ENCODE measurements at places on chromosomes 7 and 10.
A peak's percentile ranks its signal among the peaks of the same experiment; 100 is the strongest.

GRCh38 chr10:70655316-70655715 is 17.0 kb upstream of the ADAMTS14 start:
- no peak for DNase-seq

DNA sequence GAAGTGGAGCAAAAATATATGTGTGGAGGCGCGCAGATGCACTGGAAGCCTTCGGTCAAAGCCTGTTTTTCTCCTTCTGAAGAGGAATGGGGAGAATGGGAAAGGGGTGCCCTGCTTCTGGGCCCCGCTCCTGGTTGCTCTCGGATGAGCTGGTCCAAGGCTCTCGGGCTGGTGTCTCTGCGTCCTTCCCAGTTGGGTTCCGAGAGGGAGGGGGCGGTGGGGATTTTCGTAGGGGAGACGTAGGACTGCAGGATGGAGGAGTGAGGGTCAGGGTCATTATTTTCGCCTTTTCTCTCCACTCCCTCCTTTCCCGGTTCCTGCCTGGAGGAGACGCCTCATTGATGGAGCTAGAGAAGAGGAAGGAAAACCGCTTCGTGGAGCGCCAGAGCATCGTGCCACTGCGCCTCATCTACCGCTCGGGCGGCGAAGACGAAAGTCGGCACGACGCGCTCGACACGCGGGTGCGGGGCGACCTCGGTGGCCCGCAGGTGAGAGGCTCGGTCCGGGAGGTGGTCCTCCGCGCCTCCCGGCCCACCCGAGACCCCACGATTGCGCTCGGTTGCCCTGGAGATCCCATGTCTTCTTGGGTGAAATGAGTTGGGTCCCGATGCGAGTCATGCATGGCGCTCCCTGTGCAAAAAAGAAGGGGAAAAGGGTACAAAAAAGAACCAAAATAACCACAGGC is 790 bp downstream of the ADAM22 start:
- DNase-seq: peak; percentile 2

GRCh38 chr7:99099499-99100077 is 44.3 kb downstream of the SMURF1 start:
- DNase-seq: no peak

- peak; percentile 83 for DNase-seq
These were observed 8.0 kb downstream of the KLF6 start for GRCh38 chr10:3776796-3777571.

- no peak for DNase-seq
These were observed 217.6 kb upstream of the TCF7L2 start for GRCh38 chr10:112732277-112732921.

DNA sequence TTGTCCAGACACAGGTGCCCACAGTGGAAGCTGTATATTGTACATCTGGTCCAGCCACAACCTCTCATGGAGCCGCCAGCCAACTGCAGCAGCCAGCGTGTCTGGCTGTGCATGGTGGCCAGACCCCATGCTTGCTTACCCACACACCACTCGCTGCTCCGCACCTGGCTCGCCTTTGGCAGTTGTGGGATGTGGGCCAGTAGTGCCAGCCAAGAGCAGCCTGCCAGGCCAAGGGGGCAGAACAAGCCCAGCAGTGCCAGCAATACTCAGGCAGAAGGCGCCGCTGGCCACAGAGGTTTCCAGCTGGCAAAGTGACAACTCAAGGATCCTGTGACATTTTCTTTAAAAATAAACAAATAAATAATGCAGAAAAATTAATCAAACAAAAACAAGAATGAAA is 11.7 kb upstream of the TMEM243 start:
- no peak for DNase-seq

GRCh38 chr7:73427902-73428787 is 5.4 kb upstream of the FZD9 start:
- DNase-seq: no peak

DNA sequence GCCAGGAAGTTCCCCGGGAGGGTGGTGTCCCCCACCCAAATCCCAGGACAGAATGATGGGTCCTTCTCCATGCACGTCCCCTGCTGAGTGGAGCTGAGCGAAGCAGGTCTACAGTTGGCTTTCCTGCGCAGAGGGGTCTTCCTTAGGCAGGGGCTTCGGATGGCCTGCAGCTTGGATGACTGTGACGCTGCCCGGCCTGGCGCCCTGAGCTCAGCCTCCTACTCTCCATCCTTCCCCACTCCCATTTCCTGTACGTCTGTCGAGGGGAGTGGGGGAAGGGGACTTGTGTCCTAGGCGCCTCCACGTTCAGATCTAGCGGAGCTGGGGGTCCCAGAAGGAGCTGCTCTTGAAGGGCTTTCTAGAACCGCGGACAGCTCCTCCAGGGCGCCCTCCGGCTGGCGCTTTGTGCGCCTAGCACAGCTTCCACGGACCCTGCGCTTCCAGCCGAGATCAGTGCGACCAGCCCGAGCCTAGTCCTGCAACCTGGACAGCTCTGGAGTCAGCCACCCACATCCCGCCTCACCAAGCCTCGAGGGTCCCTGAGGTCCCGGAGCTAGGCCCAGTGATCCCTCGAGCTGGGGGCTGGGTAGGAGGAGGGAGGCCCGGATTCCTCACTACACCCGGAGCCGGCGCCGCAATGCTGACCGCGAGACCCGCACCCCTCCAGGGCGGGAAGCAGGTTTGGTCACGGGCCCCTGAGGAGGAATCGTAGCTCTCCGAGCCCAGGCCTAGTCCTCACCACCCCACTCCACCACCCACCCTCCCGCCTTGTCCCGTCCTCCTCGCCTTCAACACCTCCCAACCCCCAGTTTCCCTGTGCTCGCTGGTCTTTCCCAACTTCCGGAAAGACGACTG is 1.9 kb downstream of the GRID1 start:
- no peak for DNase-seq

DNA sequence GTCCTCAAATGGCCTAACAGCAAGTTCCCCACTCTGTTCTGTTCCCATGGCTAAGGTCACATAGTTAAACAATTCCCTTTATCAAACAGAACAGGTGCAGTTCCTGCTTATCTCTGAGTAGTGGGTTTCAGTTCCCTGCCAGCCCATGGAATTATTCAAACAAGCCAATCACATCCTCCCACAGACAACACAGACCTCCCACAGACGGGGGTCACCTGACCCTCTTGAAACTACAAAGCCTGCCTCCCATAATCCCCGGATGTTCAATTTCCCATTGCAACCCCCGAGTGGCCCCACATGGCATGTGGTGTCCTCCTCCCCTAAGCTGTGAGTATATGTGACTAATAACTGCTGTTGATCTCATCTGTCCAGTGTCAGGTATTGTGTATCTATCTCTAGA is 64.1 kb downstream of the TMEM168 start:
- no peak for DNase-seq

GRCh38 chr7:47778153-47778661 is 170.1 kb downstream of the PKD1L1 start:
- DNase-seq: no peak

- no peak for DNase-seq
These were observed 20.4 kb upstream of the FAM20C start for GRCh38 chr7:171912-172515.

GRCh38 chr10:78437998-78438906 is 404.6 kb downstream of the RPS24 start:
- no peak for DNase-seq

GRCh38 chr7:39539816-39540215 is 26.4 kb upstream of the YAE1 start:
- DNase-seq: no peak

DNA sequence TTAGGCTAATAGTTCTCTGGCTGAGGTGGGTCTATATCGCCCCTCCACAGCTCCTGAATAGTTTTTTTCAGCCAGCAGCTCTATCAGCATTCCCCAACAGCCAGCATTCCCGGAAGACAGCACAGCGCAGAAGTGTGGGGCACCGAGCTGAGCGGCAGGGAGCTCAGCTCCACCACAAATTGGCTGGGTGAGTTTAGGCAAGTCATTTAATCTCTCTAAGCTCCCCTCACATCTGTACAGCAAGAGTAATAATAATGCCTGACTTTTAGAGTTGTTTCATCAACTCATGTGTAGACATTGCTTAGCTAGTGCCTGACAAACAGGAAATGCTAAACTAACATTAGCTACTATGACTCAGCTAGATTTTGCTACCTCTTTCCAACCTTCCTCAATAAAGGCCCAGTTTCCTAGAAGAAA is 247.9 kb upstream of the PTN start:
- no peak for DNase-seq

DNA sequence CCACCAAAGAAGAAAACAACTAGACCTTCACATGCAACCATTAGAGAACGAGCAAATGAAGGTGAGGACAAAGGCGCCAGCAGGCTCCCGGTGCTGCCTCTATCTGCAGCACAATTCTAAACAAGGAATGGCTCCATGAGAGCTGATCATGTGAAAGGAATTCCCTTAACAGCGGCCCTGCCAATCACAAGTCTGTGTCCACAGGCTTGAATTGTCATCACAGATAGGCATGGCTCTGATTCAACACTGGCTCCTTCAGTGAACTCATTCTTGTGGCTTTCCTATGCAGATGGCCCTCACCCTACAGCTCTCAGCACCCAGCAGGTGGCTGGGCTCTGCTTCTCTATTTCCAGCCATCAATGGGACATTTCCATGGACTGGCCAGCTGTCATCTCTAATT is 36.2 kb downstream of the LAMB1 start:
- no peak for DNase-seq

GRCh38 chr7:24913801-24914464 is 66.0 kb downstream of the OSBPL3 start:
- no peak for DNase-seq

DNA sequence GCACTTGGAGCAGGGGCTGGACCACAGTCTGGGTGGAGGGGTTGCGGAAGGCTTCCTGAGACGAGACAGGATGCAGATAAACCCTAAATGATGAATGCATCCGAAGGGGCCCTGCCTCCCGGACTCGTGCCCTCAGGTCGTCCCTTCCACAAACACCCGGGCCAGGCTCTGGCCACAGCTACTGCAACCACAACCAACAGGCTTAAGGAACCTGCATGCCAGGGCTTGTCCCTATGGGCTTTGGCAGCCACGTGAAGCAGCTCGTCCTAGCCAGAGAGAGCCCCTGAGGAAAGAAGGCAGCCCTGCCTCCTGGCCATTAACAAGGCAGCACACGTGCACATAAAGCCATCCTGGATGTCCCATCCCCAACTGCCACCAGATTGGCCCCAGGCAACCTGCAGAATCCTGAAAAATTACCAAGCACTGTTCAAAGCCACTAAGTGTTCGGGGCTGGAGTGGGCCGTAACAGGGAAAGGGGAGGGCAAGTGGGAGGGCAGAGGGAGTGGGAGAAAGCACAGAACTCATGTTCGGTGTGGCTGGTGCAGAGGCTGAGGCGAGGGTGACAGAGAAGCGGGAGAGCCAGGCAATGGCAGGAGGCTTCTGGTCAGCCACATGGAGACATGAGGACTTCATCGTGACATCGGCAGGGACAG is 62.7 kb downstream of the MAD1L1 start:
- DNase-seq: no peak

DNA sequence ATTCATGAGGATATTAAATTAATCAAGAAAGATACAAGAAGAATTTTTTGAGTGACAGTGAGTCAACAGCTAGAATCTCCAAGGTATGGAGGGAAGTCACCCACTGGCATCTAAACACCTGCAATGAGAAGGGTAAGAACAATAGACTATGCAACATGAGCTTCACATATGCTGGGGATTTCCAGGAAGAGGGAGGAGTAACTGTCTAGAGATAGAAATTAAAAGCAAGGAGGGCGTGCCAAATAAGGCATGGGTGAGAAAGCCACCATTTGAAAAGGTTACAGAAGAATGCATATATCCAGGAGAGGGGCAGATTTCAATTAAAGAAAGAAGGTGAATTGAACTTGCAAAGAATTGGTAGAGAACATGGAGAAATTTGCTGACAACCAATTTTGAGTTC is 365.7 kb downstream of the GPR37 start:
- no peak for DNase-seq

DNA sequence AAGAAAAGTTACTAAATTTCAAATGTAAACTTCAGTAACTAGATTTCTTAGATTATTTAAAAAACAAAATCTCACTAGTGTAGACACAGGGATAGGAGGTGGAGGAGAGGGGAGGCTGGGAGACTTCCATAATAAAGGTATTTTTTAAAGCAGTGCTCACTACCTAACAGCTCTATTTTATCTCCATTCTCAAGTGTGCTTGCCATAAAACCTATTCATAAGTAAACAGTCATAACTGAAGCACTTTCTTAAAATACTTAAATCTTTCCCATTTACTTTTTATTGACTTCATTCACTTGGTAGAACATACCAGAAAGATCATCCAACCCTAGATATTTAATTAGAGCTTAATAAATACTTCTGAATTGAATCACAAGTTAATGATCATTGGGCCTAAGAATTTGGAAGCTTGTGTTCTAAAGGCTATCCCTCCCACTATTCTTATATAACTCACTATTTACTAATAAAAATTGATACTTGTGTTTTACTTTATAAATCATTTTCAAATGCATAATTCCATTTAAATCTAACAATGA is 107.4 kb downstream of the SNX13 start:
- no peak for DNase-seq

GRCh38 chr10:30182191-30183054 is 123.0 kb upstream of the JCAD start:
- no peak for DNase-seq

DNA sequence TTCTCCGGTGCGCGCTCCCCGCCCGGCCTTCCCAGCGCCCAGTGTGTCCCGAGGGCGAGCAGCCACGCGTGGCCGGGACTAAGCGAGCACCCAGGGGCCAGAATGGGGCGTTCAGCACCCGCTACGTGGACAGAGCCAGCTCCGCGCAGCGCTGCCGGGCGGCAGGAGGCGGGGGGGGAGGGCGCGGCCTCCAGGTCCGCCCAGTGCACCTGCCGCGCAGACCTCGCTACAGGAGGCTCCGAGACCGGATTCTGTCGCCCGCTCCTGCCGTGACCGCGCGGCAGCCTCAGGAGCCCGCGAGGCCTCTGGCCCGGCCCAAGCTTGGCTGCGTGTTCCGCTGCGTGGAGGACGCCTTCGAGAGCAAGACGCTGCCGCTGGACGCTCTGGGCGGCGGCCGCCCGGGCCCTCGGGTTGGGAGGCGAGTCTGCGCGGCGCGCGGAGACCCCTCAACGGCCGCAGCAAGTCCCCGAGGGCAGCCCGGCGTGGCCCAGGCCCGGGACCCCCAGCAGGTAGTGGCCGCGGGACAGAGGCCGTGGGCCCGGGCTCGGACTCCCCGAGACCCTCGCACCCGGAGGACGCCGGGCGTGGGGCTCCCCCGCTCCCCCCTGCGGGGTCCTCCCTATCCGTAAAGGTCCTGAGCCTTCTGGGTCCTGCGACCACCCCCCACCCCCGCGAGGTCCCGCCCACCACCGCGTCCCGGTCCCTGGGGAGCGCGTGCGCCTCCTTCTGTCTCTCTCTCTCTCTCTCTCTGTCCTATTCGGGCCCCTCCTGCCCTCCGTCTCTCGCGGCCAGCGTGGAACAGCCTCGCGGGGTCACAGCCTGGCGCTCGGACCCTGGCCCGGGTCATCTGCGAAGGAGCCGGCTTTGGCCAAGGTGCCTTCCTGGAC is 904 bp upstream of the DPYSL4 start:
- DNase-seq: peak; percentile 61

GRCh38 chr7:1928645-1929348 is 258.7 kb downstream of the ELFN1 start:
- DNase-seq: no peak

- no peak for DNase-seq
These were observed 96.1 kb downstream of the TNS3 start for GRCh38 chr7:47485640-47486435.

- no peak for DNase-seq
These were observed 42.1 kb downstream of the CYP51A1 start for GRCh38 chr7:92092210-92092609.

Data from central memory CD4-positive, alpha-beta T cell (primary cell).